BE2C (cell line): ENCODE measurements at places on chromosomes 1 and 21.

GRCh38 chr21:14952916-14953315 lies 111.9 kb downstream of the NRIP1 start:
- no peak for DNase-seq

- peak; percentile 58 for DNase-seq
Observed at GRCh38 chr1:10901091-10901890, 104.8 kb upstream of the CASZ1 start.

DNA sequence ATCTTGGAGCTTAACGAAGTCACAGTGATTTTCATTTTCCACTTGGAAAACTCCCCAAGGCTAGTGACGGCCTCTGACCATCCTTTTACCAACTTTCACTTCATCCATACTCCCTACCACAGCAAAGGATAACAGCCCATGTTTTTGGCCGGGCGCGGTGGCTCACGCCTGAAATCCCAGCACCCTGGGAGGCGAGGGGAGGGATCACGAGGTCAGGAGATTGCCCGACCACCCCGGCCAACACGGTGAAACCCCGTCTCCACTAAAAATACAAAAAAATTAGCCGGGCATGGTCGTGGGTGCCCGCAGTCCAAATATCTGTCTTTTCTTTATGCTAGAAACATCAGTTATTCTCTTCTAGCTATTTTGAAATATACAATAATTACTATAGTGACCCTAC lies 7.3 kb downstream of the ASPM start:
- DNase-seq, result no peak

GRCh38 chr1:211527888-211528287 lies 35.9 kb upstream of the RD3 start:
- DNase-seq, result no peak

DNA sequence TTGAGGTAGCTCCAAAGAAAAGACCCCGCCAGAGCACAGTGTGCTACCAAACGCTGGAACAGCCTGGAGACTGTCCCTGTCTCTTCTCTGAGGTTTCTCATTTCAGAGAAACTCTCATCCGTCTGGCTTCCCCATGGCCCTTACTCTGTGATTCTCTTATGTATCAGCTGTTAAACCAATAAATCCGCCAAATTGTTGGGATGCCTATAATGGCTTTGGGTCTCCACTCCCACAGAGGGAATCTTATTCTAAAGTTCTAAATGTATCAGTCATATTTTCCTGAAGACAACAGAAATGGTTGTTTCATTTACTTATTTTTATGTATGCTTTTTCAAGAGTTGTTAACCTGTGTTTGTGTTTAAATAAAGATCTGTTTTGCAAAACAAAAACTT lies 4.0 kb downstream of the ERG start:
- DNase-seq, result no peak
